NB4 (cell line): ENCODE measurements at places on chromosomes 3 and 15.

DNA sequence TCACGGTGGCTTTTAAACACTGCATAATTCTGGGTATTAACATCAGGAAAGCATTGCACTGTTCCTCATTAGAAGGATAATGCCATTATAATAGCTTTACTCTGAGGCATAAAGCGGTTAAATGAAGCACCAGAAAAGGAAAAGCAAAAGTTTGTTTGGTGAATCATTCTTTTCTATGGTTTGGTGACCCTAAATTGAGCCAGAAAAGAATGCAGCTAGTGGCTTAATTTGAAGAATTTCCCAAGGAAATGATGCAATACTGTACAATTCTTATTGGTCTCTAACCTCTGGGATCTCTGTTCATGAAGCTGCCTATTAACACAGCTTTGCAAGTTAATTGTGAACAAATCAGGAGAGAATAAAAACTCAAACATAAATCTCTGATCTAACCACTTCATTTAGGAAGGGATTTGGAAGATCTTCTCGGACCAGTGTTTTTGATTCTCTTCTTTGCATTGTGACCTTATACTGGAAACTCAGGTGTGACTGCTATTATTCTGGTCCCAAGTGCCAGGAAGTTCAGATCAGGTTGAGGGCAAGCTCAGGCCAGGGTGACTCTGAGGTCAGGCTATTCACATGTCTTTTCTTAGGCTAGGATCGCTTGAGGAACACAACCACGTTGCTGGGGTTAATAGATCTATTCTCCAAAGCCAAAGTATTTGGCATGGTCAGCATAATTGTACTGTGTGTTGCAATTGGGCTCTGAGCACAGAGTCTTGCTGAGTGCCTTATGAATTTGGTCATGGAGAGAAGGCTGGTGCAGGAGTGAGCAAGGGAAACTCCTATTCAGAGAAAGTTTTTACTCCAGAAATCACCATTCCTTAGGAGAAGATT is 11.3 kb upstream of the DLG1 start:
- DNase-seq, result peak; percentile 38

DNA sequence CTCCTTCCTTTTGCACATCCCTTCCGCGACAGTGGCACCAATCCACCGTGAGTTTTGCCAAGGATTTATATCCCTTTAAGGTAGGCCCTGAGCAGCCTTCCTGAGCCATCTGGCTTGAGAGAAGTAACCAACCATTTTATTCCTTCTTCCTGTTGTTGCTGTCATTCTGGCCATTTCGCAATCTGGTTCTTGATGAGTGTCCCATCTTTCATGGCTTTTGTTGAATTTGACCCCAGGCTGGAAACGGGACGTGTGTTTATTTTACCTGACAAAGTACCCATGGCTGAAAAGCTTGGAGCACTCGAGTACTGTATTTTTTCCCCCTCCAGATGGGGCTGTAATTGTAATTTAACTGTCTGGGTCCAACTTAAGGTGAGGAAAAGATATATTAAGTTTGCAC is 173.4 kb downstream of the WNT5A start:
- no peak for DNase-seq

DNA sequence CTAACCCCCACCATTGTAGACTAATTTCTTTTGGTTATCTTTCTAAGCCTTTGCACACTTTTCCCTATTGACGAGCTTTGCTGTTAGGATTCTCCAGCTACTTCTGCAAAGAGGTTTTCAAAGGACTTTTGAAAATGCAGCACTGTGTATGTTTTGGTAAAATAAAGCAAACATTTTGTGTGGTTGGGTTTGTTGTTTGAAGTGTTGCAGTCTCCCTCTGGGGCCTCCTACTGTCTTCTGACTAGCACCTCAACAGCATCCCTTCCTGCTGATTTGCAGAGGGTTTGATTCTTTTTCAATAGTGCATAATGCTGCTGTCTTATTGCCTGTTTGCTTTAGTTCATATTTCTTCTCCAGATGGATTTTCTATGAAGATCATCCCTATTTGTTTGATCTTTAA is 775.1 kb upstream of the CFAP20DC start:
- DNase-seq, result no peak

DNA sequence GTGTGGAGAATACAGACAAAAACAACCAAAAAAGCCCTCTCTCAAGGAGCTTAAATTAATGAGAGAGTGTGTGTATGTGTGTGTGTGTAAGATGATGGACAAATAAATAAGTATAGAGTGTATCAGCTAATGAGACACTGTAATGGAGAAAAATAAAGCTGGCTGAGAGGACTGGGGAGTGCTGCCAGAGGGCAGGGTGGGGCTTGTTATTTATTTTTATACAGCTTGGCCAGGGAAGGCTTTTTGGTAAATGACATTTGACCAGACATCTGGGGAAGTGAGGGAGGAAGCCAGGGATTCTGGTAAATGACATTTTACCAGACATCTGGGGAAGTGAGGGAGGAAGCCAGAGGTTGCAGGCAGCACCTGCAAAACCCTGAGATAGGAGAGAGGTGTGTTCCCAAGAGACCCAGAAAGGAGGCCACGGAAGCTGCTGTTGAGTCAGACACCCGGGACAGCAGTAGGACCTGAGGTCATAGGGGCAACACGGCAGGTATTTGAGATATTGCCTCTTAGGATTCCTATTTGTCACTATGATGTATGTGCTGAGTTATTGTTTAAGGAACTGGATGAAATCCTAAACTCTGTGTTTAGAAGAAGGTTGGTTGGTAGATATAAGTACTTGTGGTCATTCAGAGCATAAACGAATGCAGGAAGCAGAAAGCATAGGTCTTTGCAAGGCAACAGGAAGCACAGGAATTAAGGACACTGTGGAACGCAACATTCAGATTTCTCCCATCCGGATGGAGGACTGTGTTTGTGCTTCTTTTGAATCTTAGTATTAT is 2.7 kb downstream of the SV2B start:
- no peak for DNase-seq

- DNase-seq, result no peak
Observed at GRCh38 chr3:167287308-167287707, 92.8 kb downstream of the ZBBX start.

GRCh38 chr3:38773528-38773927 is 42.5 kb downstream of the SCN10A start:
- no peak for DNase-seq

- no peak for DNase-seq
Observed at GRCh38 chr3:57500506-57500905, 43.6 kb downstream of the DNAH12 start.

DNA sequence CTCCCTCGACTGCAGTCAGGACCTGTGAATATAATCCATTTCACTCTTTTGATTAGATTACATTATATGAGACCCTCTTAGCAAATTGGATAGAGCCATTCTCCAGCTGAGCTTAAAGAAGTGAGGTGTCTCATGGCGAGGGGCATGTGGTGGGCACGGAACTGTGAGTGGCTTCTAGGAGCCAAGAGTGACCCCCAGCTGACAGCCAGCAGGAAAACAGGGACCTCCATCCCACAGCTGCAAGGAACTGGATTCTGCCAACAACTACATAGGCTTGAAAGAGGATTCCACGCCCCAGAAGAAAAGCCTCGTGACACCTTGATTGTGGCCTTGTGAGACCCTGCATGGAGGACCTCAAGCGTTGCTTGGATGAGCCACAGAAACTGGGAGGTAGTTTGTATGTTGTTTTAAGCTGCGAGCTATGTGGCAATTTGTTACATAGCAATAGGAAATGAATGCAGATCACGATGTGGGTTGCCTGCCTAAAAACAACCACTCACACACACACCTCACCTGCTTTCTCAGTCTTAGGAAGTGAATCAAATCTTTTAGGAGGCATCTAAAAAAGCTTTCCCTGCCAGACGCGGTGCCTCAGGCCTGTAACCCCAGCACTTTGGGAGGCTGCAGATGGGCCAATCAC is 84.2 kb upstream of the BHLHE40 start:
- DNase-seq, result no peak

DNA sequence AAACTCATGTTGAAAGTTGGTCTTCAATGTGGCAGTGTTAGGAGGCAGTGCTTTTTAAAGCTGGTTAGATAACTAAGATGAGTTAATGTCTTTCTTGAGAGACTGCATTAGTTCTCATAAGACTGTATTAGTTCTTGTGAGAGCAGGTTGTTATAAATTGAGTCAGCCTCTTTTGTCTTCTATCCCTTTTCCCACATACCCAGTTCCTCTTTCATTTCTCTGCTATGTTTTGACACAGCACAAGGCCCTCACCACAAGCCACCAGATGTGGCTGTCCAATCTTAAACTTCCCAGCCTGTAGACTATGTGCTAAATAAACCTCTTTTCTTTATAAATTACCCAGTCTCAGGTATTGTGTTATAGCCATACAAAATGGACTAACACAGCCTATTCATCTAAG is 94.6 kb upstream of the SNTN start:
- DNase-seq, result peak; percentile 17

- DNase-seq, result no peak
Observed at GRCh38 chr3:7781395-7781794, 720.2 kb upstream of the LMCD1 start.
